ENCODE measurements at places on chromosomes 13 and 19.

- DNase-seq: no peak
These were observed 1037.9 kb downstream of the EFNB2 start for GRCh38 chr13:105497597-105497996.

DNA sequence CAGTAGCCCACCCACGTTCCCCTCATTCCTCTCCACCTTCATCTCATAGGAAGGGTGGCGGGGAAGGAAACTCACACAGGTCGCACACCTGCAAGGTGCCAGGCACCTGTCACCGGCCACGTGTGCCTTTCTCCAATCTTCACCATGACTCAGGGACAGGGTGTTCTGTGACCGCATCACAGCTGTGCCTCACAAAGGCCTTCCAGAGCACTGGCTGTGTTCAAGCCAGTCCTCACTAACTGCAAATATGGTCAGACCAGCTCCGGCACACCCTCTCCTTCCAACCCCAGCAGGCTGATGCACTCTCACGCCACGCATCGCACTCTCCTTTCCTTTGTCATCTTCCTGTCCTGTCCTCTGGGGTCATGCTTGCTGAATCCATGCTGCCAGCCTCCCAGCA lies 415.9 kb downstream of the IRS2 start:
- DNase-seq: no peak

- DNase-seq: no peak
These were observed 1718.2 kb downstream of the EFNB2 start for GRCh38 chr13:104817271-104817670.

GRCh38 chr13:37127691-37128241 lies 22.3 kb upstream of the CSNK1A1L start:
- DNase-seq: peak; percentile 93

DNA sequence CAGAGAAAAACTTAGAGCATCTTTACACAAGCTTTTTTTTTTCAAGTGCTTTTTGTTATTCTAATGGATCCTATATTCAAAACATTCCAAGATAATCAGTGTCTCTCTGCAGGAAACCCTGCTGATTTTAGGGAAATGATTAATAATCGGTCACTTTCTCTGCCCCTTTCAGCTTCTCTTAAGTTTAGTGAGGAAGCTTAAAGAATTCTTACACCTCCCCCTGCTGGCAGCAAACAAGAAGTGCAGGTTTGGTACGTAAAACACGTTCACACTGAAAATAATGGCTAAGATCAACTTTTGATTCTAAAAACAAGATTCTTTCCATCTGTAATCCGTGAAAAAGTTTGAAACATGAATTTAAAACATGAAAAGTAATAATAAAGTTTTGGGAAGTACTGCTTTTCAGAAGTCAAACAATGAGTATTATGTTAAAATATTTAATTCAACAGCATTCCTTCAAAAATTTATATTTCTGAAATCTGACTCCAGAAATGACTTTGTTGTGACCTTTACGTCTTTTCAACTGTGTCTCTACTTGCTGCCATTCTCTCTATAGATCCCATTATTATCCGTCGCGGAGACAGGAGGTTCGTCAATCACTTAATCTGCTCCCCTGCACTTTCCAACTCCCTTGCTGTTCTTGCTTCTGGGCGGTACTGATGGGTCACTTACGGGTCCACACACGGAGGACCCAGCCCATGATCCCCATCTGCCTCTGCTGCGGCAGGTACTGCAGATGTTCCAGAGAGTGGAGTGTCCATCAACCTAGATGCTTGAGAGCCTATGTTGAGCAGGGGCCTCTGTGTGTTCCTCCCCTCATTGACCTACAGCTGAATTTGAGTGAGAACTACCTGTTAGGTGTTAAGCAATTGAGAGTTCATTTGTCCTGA lies 203.1 kb upstream of the EDNRB start:
- peak; percentile 87 for DNase-seq

GRCh38 chr19:14116525-14116917 lies 1.0 kb downstream of the PRKACA start:
- DNase-seq: no peak

- peak; percentile 37 for DNase-seq
These were observed 7.9 kb downstream of the UPF1 start for GRCh38 chr19:18839465-18840287.

DNA sequence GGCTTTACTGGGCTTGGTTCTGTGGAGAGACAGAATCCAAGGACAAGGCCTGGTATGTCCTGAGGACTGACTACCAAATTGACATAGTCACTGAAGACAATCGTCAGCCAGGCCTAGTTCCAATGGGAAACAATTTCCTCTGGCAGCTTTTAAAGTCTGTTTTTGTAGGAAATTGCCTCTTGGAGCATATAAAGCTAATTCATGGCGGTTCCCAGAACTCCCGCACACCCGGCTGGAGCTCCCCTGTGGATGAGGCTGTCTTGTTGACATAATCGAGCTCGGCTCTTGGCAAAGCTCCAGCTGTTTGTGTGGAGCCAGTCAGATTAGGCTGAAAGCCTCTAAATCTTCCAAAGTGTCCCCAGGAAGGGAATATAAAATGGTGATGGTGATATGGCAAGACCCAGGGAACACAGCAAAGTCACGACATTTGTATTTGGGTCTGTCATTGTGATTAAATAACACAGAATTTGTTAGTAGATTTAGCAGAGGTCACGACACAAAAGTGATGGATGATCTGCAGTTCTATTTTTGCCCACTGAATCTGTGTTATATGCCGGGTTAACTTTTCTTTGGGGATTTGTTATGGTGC lies 395.0 kb downstream of the PCDH9 start:
- peak; percentile 60 for DNase-seq

DNA sequence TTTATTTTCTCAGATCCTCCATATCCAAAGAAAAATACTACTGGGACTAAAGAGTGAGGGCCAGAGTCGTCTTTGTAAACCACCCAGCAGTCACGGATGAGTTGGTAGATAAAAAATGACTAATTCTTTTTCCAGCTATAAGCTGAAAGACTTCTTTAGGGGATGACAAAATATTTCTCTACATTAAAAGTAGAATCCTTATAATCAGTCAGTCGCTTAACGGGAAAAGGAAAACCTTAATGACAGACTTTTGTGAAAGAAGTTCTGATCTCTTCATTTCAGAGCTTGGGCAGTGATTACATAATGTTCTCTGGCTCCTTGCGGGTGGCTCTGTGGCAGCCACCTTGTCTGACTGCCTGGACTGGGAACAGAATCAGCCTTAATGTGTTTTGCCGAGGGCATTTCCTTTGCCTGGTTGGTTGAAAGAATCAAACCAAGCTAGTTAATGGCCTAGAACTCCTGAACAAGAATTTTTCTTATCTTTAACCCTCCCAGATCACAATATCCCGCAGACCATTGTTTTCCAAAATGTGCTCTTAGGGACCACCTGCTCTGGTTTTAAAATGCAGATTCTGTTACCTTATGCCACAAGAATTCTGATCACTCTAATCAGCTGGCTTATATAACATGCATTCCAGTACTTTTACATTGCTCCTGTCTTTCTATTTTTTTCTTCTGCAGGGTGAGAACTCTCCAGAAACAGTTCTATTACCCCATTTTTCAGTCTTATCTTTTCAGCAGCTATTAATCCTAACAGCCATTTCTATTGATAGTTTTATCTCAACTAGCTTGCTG lies 2.5 kb downstream of the ITM2B start:
- no peak for DNase-seq

DNA sequence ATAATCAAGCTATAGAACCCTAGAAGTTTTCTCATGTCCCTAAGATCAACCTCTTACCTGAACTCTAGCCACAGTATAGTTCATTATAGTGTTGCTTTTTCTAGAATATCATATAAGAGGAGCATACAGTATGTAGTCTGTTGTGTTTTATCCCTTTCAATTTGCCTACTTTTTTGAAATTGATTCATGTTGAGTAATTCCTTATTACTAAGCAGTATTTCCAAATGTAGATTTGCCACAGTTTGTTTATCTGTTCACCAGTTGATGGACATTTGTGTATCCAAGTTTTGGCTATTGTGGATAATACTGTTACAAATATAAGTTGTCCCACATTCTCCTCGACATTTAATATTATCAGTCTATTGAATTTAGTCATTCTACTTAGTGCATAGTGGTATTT lies 138.0 kb downstream of the LMO7 start:
- no peak for DNase-seq

DNA sequence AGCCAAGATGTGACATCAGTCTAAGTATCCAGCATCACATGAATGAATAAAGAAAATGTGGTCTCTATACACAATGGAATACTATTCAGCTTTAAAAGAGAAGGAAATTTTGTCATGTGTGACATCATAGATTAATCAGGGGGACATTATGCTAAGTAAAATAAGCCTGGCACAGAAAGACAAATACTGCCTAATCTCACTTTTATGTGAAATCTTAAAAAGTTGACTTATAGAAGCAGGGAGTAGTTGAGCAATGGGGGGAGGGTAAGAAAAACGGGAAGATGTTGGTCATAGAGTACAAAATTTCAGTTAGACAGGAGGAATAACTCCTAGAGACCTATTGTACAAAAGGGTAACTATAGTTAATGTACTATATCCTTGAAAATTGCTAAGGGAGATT lies 10.4 kb upstream of the LCP1 start:
- no peak for DNase-seq

DNA sequence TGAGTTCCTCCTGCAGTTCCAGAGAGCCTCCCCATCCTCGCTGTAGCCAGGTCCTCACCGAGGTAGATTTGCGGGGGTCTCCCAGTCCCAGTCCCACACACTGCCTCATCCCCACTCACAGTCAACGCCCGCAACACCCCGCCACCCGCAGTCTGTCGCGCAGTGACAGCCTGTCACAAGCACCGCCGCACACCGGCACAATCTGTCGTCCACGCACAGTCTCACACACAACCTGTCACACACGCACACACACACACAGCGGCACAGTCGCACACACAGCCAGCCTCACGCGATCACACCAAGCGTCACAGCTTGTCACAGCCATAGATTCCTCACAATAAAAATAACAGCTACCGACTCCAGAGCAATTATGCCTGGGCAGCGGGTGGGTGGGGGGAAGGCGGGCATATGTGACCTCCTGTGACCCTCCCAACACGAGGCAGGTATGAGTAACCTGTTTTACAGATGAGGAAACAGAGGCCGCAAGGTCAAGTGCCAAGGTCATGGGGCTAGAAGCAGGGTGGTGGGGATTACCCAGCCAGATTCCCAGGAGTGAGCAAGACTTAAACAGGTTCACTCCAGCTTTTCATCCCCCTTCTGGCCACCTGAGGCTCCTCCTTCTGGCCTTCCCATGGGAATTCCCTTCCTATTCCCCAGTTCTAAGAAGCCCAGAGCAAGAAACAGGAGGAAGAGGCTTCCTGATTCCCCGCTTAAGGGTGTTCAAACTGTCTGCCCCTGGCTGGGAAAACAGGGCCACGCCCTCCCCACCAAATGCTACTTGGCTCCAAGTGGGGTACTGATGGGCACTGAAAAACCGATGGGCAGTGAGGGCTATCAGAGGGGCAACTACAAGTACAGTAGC lies 13.9 kb downstream of the NFIX start:
- DNase-seq: no peak

GRCh38 chr19:34135054-34135800 lies 37.1 kb upstream of the LSM14A start:
- no peak for DNase-seq

DNA sequence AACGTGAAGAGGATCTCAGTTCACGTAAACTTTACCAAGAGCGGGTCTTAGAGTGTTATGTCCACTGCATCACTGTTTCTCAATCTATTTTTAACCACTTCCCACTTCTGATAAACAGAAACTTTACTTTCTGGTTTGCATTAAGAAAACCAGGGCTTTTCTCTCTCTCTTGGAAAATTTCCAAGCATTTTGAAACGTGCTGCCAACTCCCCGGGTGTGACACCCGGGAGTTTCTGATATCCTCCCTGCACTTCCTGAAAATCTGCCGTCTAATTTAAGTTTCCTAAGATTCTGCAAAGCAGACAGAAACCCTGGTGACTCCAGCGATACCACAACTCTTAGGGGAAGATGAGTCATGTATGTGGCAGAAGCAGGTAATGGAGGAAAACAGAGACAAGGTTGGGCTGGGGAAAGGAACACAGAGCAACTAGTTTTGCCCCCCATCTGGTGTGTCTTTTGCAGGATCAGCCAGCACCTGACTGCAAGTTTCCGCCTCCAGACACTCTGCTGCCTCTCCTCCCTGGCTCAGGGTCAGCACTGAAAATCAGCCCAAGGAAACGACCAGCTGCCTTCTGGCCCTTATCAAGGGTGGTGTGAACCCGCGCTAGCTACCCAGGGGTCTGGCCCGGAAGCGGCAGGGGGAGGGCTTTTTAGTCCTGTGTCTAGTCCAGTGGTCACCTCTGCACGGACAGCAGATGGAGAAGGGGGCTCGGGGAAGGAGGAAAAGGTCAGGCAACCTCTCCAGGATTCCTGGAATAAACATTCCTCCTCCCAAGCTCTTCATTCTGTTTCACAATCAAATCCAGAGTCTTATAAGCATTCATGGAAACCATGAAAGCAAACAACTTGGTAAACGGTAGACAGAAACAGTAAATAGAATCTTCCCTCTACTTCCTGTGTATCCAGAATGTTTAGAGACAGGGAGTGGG lies 11.3 kb upstream of the FFAR2 start:
- DNase-seq: peak; percentile 27

- no peak for DNase-seq
These were observed 210.6 kb downstream of the SLC7A1 start for GRCh38 chr13:29384871-29385270.

DNA sequence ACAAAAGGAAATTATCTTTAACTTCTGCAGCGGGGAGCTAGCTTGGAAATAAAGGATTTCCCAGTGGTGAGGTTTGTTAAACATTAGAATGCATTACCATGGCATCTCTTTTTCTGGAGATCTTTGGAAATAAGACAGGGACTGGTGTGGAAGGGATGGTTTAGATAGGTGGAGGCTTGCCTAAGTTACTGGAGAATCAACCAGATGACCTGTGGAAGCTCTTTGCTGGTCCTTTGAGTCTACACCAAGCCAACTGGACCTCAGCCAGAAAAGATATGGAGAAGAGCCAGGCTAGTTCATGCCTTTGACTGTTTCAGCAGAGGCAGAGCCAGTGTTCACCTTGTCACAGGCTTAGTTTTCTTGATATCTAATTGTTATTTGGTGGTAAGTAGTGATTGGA lies 134.7 kb downstream of the KCNRG start:
- DNase-seq: no peak

DNA sequence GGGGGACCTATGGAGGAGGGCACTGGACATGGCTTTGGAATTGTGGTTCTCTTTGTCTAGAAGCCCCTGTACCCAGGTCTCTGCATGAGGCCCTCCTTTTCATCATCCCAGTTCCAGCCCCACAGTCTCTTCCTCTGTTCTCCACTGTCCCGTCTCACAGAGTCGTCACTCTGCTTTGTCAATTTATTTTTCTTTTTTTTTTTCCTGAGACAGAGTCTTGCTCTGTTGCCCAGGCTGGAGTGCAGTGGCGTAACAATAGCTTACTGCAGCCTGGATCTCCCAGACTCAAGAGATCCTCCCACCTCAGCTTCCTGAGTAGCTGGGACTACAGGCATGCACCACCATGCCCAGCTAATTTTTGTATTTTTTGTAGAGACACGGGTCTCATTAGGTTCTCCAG lies 619 bp upstream of the EXOC3L2 start:
- DNase-seq: peak; percentile 41

GRCh38 chr13:51328488-51328887 lies 11.0 kb upstream of the SERPINE3 start:
- no peak for DNase-seq

Measured in cardiac fibroblast (primary cell).